ENCODE measurements at places on chromosomes 5 and 9.

DNA sequence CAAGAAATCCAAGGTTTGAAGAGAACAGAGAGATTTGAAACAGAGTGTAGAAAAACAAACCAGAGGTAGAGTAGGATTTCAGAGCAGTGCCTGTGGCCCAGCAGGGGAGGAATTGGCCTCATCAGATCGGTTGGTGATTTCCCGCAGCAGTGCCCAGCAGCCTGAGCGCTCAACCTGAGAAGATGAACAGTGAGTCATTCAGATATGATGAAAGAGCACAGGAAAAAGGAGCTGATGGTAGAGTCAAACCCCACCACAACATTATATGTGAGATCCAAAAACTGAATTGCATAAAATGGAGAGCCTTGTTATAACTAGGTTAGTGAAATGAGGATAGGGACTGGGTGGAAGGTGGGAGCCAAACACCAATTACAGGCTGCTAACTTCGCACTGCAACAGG, 248.9 kb downstream of the PIK3R1 start:
- DNase-seq, result no peak

DNA sequence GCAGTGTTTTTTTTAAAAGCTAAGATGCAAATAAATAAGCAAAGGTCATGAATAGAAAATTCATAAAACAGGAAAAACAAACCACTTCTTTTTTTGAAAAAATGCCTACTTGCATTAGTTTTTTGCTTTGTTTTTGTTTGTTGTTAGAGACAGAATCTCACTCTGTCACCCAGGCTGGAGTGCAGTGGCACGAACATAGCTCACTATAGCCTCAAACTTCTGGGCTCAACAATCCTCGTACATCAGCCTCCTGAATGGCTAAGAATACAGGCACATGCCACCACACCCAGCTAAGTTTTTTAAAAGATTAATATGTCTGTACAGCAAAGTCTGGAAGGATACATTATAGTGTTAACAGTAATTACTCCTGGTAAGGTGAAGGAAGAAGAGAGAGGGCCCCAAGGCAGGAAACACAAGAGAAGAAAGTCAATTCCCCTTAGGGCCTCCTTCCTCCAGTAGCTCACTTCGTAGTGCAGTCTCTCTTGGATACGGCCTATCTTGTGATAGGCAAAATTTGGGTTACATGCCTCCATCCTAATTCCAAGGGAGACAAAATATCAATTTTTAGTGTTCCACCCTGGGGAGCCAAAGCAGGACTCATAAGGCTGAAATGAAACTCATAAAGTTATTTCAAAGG, 15.3 kb downstream of the FAM169A start:
- DNase-seq, result no peak

DNA sequence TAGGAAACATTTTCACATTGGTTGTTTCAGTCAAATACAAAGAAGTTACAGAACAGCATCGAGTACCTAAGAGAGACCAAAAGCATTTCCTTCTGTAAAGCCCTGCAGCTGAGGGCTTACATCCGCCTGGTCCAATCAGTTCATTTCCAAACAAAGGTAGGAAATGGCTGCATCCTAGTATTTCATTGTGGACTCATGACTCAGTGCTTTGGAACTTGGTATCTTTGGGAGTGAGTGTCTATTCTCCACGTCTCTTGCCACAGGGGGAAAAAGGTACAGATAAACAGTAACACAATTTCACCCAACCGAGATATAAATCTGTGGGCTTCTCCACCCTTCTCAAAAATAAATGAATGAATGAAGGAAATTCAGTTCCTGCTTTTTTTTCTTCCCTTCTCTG, 75.4 kb downstream of the NFIB start:
- DNase-seq, result no peak

DNA sequence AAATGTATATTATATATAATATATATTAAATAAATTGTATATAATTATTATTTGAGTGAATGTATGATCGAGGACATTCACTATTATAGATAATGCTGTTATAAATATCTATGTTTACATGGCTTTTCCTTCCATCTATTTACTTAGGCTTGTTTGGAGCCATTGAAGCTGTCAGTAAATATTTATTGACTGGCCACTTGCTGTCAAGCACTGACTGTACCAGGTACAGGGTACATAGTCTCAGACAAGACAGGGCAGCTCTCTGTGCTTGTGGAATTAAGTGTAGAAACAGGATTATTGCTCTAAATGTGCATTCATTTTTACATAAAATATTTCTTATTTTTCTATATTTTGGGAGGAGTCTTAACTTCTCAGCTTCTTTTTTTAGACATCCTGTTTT, 16.4 kb downstream of the FAXDC2 start:
- DNase-seq, result no peak

GRCh38 chr5:14608169-14608568, 26.6 kb downstream of the OTULINL start:
- no peak for DNase-seq

GRCh38 chr9:94779693-94780290, 53.3 kb downstream of the AOPEP start:
- no peak for DNase-seq

DNA sequence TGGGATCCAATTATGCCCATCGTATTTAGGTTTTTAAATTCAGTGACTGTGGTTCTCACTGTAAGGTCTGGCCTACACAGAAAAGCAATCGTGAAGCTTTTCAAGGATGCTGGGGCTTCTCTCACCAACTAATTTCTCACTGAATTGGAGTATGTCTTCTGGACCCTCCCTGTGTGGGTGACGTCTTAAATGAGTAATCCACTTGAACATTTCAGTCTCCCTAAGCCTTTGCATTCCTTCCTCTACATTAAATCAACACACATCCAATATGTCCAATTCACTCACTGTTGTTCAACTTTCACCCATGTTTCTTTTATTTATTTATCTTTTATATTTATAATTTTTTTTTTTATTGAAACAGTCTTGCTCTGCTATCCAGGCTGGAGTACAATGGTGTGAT, 12.5 kb upstream of the BTF3 start:
- DNase-seq, result no peak

- no peak for DNase-seq
Observed at GRCh38 chr9:131500377-131500776, 2.3 kb upstream of the POMT1 start.

- DNase-seq, result no peak
Observed at GRCh38 chr9:82036086-82036485, 47.5 kb downstream of the SPATA31D1 start.

GRCh38 chr5:123207081-123207537, 118.1 kb downstream of the PRDM6 start:
- no peak for DNase-seq

DNA sequence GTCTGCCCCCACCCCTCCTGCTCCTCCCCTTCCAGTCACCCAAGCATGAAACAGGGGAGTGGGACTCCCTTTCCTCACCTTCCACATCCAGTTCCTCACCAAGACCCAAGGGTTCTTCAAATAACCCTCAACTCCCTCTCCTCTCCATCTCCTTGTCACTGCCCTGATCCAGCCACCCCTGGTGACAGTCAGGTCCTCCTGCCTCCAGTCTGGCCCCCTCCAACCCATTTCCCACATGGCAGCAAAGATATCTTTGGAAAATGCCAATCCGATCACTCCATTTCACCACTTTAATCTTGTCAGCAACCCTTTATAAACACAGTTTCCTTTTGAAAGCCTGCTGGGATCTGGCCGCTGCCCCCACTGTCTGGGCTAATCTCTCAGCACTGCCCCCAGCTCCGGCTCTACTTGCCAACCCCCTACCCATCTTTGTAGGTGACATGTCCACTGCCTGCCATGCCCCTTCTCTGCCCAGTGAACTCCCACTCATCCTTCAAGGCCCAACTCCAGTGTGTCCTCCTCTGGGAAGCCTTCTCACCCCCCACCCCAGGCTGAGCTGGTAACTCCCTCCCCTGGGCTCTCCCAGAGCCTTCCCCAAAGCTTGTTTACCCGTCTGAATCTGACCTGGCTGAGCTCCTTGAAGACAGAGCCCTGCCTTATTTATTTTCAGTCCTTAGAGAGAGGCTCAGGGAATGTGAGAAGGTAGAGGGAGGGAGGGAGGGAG, 781 bp upstream of the MYOZ3 start:
- no peak for DNase-seq

DNA sequence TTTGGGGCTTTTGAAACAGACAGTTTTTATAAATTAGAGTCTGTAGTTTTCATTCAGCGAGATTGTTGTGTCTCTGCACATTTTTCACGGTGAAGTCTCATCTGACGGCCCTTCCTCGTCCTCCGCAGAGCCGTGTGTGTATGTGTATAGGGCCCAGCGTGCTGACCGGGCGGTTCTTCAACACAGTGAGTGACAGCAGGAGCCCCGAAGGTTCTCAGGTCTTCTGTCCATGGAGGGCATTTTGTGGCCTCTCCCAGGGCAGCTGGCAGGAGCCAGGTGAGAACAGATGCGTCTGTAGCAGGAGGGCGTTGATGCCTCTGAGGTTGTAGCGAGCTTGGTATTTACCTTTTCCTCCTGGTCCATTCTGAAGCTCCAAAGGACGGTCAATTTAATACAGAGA, 116.0 kb upstream of the LPCAT1 start:
- no peak for DNase-seq

DNA sequence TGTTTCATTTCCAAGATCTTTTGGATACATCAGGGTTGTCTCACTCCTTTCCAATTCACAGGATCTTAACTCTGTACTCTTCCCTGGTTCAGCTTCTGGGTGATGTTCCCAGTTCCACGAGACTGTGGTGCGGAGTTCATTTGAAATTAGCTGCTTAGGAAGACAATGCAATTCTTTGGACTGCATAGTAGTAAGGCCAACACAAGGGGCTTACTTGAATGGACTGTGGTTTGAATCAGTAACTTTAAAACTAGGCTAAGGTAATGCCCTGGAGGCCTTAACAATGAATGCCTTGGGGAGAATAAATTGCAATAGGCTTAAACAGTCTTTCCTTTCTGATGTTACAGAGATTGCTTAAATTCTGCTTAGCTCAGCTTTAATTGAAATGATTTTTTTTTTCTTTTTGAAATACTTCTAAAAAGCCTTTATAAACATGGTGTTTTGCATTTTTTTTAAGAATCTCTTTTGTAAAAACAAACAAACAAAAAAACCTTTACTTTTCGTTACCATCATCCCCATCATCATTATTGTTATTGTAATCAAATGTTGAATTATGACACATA, 133.8 kb upstream of the MEF2C start:
- DNase-seq, result no peak

Measured in cortex of kidney (tissue), 1 donor.